ENCODE measurements at places on chromosomes 2 and 18.

DNA sequence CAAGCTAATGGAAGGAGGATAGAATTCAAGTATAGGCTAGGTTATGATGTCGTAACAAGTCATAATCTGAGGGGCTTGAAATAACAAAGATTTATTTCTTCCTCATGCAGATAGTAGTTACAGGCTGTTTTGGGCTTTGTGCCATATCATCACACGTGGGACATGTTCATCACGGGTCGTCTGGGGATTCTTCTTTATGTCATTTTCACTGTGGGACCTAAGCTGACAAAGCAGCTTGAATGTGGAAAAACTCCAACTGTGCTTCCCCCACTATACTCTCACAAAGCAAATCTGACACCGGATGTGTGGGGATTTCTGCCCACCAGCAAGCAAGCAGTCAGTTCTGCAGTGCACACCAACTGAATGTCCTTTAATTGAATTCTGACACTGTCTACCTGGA lies 124.8 kb downstream of the LTBP1 start:
- H3K27me3 ChIP-seq = no peaks in the 10 kb centered on the region
- H3K36me3 ChIP-seq = no peaks in the 10 kb centered on the region
- H3K27ac ChIP-seq = no peak overlapping the region
- DNase-seq = no peak

GRCh38 chr2:64586054-64586453 lies 61.9 kb downstream of the AFTPH start:
- no peak for DNase-seq
- no peak overlapping the region for H3K27ac ChIP-seq
- no peaks in the 10 kb centered on the region for H3K36me3 ChIP-seq
- H3K4me3 ChIP-seq = no peak overlapping the region
- H3K27me3 ChIP-seq = no peaks in the 10 kb centered on the region

- H3K4me3 ChIP-seq = no peak overlapping the region
- H3K27ac ChIP-seq = no peak overlapping the region
- H3K36me3 ChIP-seq = no peaks in the 10 kb centered on the region
- H3K4me1 ChIP-seq = no peaks in the 10 kb centered on the region
Measured at GRCh38 chr2:150136401-150136800, 351.1 kb downstream of the RND3 start.

DNA sequence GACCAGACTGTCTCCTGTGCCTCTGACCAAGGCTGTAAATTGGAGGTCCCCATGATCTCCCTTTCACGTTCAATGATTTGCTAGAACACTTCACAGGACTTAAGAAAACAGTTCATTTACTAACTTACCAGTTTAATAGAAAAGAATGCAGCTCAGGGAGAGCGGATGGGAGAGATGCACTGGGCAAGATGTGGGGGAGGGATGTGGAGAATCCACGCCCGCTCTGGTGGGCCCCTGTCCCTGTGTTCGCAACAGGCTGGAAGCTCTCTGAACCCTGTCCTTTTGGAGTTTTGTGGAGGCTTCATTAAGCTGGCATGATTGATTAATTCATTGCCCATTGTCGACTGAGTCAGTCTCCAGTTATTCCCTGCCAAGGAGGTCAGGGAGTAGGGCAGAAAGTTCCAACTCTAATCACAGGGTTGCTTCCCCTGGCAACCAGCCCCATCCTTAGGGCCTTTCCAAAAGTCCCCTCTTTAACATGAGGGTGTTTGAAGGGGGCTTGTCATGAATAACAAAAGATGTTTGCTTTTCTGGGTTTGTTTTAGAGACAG lies 257.1 kb downstream of the ACKR3 start:
- no peak for DNase-seq
- no peak overlapping the region for H3K27ac ChIP-seq
- H3K36me3 ChIP-seq = no peaks in the 10 kb centered on the region
- no peaks in the 10 kb centered on the region for H3K4me1 ChIP-seq

DNA sequence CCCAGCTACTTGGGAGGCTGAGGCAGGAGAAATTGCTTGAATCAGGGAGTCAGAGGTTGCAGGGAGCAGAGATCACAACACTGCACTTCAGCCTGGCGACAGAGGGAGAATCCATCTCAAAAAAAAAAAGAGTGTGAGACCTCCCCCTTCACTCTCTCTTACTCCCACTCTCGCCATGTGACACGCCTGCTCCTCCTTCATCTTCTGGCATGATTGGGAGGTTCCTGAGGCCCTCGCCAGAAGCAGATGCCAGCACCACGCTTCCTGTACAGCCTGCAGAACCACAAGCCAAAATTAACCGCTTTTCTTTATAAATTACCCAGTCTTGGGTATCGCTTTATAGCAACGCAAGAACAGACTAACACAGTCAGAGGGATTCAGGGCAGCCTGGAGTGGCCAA lies 66.3 kb upstream of the CREB1 start:
- H3K4me1 ChIP-seq = no peaks in the 10 kb centered on the region
- H3K27me3 ChIP-seq = no peaks in the 10 kb centered on the region
- H3K36me3 ChIP-seq = no peaks in the 10 kb centered on the region
- no peak overlapping the region for H3K27ac ChIP-seq
- DNase-seq = no peak

All from ovary (tissue), 10 donors.